ENCODE measurements at places on chromosomes 2 and 18.

DNA sequence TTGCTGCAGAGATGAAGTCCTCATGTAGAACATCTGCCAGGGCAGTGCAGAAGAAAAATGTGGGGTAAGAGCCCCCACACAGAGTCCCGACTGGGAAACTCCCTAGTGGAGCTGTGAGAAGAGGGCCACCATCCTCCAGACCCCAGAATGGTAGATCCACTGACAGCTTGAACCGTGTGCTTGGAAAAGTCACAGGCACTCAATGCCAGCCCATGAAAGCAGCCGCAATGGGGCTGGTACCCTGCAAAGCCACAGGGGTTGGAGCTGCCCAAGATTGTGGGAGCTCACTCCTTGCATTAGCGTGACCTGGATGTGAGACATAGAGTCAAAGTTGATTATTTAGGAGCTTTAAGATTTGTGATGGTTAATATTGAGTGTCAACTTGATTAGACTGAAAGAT, 197.8 kb downstream of the CCDC102B start:
- no peak for DNase-seq

DNA sequence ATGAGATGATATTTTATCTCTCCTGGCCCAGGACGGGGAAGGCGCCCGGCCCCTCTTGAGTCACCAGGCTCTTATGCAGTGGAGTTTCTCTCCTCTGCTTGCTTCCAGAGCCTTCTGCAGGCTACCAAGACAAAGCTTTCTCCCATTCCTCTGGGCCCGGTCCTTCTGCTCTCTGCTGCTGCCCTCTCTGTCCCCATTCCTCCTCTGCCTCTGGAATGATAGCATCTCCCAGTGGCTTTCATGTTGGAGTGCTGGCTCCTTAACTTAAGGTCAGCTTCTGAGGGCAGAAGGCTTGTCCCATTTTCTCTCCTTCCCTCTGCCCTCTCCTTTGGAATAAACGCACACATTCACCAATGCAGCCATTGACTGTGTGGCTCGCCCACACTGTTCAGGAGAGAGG, 86.2 kb downstream of the SDC1 start:
- no peak for DNase-seq

GRCh38 chr2:232349546-232349945, 29.0 kb upstream of the ALPP start:
- no peak for DNase-seq

DNA sequence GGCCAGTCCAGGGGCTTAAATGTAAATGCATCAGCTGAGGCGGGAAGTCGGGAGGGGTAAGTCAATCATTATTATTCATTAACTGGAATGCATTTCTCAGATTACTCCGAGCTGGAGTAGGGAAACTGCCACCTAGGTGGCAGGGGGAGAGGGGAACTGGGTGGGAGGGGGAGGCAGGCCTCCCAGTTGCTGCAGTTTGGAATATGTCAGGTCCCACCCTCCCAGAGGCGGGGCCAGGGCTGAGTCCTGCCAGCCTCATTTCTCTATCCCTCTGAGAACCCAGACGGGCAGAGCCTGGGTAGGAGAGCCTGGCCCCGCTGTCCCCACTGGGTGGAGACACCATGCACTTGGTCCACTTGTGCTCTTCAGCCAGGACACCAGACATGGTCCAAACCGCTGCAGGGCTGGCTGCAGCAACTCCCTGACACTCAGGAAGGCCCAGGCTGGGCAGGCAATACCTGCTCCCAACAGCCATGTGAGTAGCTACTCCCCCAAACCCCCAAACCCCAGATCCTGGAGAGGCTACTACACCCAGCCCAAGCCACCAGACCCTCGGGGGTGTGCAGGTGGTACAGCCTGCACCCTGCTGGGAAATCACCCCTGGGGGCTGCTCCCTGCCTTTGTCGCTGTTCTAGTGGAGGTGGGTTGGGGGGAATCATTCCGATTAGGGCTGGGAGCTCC, at the start of gene GPBAR1:
TSS of gene GPBAR1 (plus strand) at position 274 of the 681 bp plus-strand sequence. CDS start 1,710 bp downstream, outside the sequence.
- DNase-seq: no peak

- DNase-seq: no peak
Measured at GRCh38 chr2:196322973-196323810, 151.8 kb upstream of the STK17B start.

DNA sequence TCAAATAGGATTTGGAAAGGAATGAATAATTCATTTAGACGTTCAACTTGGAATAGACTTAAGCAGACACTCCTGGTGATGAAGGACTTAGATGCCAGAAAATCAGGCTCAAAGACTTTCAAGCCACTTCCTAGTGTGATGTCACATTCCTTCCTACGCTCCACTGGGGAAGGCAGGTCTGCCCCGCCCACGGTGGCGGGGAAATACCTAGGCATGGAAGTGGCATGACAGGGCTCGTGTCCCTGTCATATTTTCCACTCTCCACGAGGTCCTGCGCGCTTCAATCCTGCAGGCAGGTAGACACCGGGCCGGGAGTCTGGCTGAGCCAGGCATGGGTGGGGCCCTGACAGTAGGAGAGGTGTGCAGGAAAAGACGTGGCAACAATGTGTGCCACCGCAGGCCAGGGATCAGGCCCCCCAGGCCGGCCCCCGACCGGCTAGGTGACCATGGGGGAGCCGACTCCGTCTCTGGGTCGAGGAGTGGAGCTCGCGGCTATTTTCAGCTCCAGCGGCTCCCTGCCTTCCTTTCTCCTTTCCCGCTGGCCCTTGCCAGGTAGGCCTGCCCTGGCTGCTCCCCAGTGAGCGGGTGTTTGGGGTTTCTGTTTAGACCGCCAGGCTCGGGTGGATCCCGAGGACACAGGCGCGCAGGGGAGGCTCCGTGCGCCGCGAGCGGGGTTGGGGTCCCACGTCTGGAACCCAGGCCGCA, at the start of gene IL1RL2:
TSS of gene IL1RL2 (plus strand) at position 233 of the 705 bp plus-strand sequence. CDS start 845 bp downstream, outside the sequence.
- DNase-seq: no peak
